ENCODE measurements at places on chromosomes 6 and 20.
A peak's percentile ranks its signal among the peaks of the same experiment; 100 is the strongest.

DNA sequence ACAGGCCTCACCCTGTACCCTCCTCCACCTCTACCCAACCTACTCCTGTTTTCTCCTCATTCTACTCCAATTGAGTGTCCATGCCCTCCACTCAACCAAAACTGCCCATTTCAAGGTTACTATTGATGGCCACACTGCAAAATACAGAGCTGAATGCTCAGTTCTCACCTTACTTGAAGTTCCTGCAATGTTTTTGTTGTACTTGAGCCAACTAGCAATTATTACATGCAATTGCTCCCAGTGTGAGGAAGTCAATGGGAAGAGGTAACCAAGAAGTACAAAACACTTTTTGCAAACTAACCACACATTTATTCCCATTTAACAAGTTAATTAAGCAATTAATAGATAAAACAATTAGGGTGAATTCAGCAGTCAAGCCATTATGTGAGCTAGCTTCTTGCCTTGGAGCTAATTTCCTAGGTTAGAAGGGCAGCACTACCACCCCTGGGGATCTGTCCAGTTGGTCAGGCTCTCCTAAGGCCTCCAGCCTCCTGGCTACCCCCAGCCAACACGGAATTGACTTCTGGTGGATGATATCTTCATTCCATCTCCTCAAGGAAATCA is 52.4 kb upstream of the GGTLC1 start:
- no peaks in the 10 kb centered on the region for H3K36me3 ChIP-seq
- H3K27me3 ChIP-seq: no peaks in the 10 kb centered on the region
- H3K27ac ChIP-seq: no peak overlapping the region
- peaks cover 26% of the 10 kb centered on the region for H3K4me1 ChIP-seq
- DNase-seq: no peak

DNA sequence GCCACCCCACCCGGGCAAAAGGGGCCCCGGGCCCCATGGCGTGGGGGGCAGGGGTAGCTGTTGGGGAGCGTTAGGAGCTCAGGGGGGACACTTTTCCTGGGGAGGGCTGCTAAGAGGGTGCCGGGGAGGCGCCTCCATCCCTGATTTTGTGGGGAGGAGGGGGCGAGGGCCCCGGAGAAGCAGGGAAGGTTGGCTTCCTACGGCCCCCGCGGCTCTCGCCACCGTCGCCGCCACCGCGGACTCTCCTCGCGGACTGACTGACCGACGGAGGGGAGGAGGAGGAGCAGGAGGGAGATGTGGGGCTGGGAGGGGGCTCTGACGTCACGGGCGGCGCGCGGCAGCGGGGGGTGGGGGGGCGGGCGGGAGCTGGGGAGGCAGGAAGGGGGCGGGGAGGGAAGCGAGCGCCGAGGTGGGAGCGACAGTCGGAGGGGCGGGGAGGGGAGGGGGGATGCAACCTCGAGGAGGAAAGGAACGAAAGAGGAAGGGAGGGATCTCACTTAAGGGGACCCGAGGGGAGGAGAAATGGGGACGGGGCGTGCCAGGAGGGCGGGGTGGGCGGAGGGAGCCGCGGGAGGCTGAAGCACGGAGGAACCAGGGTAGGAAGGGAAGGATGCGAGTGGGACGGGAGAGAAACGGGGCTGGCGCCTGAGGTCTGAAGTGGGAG is 5.1 kb downstream of the GABBR1 start:
- peaks cover 50% of the 10 kb centered on the region for H3K27me3 ChIP-seq
- no peak for DNase-seq
- H3K27ac ChIP-seq: no peak overlapping the region

- H3K27ac ChIP-seq: no peak overlapping the region
- no peaks in the 10 kb centered on the region for H3K4me1 ChIP-seq
- no peak for DNase-seq
- no peak overlapping the region for H3K4me3 ChIP-seq
These were observed 32.5 kb downstream of the MUC22 start for GRCh38 chr6:31042806-31043205.

GRCh38 chr6:97919631-97920030 is 636.6 kb upstream of the MMS22L start:
- no peaks in the 10 kb centered on the region for H3K36me3 ChIP-seq
- no peak overlapping the region for H3K4me3 ChIP-seq
- H3K27ac ChIP-seq: no peak overlapping the region
- H3K4me1 ChIP-seq: no peaks in the 10 kb centered on the region

DNA sequence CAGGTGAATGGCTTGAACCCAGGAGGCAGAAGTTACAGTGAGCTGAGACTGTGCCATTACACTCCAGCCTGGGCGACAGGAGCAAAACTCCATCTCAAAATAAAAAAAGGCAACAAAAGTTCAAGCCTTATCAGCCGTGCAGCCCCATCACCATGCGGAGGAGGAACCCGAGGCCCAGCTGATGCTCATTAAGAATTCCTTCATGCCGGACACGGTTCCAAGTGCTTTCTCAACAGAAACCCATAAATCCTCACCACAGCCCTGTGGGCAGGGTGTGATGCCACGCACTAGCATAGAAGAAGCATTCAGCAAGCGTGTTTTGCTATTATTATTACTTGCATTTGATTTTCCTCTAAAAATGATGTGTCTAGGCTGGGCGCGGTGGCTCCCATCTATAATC is 56.3 kb downstream of the PREX1 start:
- H3K36me3 ChIP-seq: peaks cover 4% of the 10 kb centered on the region
- peak overlapping the region; percentile 80 for H3K27ac ChIP-seq
- DNase-seq: no peak
- no peaks in the 10 kb centered on the region for H3K27me3 ChIP-seq
- peak overlapping the region; percentile 51 for H3K4me3 ChIP-seq
- peaks cover 88% of the 10 kb centered on the region for H3K4me1 ChIP-seq

- peaks cover 47% of the 10 kb centered on the region for H3K4me1 ChIP-seq
- DNase-seq: no peak
- peaks cover 46% of the 10 kb centered on the region for H3K36me3 ChIP-seq
- peak overlapping the region; percentile 97 for H3K27ac ChIP-seq
- no peaks in the 10 kb centered on the region for H3K27me3 ChIP-seq
These were observed 627 bp downstream of the RPS18 start for GRCh38 chr6:33272275-33273128.

DNA sequence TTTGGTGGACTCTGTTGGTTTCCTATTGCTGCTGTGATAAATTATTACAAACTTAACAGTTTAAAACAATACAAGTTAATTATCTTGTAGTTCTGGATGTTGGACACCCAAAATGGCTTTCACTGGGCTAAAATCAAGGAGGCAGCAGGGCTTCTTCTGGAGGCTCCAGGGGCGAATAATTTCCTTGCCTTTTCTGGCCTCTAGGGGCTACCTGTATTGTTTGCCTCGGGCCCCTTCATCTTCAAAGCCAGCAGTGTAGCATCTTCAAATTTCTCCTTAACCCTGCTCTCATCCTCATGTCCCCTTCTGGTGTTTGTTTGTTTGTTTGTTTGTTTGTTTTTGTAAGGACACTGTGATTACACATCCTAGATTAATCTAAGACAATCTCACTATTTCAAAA is 60.5 kb upstream of the ANKEF1 start:
- H3K27me3 ChIP-seq: peaks cover 28% of the 10 kb centered on the region
- no peaks in the 10 kb centered on the region for H3K4me1 ChIP-seq
- H3K4me3 ChIP-seq: no peak overlapping the region

DNA sequence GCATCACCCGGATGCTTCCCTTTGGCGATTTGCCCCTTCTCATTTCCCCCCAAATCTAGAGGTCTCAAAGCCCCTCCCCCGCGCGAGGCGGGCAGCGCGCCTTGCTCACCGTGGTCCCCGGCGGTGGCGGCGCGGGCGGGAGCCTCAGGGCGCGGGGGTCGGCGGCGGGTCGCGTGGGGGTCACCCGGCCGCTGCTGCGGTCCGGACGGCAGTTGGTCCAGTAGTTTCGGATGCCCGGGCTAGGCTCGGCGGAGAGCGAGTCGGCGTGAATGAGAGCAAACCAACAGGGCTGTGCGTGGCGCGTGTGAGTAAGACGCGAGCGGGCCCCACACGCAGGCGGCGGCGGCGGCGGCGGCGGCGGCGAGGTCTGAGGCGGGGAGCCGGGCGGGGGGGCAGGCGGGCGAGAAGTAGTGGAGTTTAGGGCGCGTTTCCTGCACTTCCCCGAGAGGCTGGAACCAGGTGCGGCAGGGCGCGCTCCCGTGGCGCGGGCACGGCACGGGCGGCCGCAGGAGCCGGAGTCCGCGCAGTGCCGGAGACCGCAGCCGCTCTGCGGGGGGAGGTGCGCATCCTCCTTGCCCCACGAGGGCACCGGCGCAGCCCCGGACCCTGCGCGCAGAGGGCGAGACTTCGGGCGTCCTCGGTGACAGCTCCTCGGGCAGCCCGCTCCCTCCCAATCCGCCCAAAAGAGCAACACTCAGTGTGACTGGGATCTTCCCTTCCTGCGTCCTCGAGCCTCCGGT is 567 bp downstream of the HS3ST5 start:
- H3K27me3 ChIP-seq: peaks cover 11% of the 10 kb centered on the region
- H3K27ac ChIP-seq: no peak overlapping the region
- no peak overlapping the region for H3K4me3 ChIP-seq

DNA sequence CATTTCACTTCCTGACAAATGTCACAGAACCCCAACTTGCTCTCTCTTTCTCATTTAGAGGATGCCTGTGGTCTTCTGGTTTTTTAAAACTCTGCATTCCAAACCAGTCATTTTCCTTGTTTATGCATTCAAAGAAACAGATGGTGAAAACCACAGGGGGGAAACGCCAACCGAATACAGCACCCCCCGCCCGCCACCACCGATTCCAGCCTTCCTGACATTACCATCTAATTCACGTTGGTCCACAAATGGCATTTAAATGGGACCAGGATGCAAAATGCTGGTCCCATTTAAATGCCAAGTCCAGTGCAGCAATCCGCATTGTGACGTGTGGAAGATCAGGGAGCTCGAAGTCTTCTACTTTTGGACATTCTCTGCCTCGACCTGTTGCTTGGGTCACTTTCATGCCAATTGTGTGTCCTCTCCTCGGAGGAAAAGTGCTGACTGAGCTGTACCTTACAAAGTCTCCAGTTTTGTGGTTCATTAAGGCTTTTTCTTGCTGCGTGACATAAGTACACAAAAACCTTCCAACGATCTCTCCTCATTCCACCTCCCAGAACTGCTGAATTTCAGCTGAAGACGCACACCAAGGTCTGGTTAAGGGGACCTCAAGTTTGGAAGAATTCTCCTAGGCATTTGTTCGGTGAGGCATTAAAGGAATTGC is 35.8 kb downstream of the NEDD9 start:
- H3K27me3 ChIP-seq: no peaks in the 10 kb centered on the region
- no peak for DNase-seq

DNA sequence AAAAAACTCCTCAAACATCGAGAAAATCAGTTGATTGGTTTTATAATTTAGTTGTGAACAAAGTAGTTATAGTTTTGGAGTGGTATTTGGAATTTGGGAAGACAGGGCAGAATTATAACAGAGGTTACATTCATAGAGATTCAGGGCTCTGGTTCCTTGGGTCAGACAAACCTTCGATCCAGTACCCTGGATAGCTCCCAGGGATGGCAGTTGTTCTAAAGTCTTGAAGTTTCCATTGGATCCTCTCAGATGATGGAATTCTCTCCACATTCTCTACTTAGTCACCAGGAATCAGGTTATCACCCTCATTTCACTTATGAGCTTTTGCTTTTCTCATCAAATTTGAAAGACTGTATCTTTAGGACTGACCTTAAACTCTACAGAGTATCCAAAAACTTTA is 285.1 kb downstream of the CENPW start:
- H3K4me3 ChIP-seq: no peak overlapping the region
- H3K27me3 ChIP-seq: no peaks in the 10 kb centered on the region
- H3K27ac ChIP-seq: no peak overlapping the region
- DNase-seq: no peak
